NCI-H345 (cell line): ENCODE measurements at places on chromosomes 4 and X.
A peak's percentile ranks its signal among the peaks of the same experiment; 100 is the strongest.

DNA sequence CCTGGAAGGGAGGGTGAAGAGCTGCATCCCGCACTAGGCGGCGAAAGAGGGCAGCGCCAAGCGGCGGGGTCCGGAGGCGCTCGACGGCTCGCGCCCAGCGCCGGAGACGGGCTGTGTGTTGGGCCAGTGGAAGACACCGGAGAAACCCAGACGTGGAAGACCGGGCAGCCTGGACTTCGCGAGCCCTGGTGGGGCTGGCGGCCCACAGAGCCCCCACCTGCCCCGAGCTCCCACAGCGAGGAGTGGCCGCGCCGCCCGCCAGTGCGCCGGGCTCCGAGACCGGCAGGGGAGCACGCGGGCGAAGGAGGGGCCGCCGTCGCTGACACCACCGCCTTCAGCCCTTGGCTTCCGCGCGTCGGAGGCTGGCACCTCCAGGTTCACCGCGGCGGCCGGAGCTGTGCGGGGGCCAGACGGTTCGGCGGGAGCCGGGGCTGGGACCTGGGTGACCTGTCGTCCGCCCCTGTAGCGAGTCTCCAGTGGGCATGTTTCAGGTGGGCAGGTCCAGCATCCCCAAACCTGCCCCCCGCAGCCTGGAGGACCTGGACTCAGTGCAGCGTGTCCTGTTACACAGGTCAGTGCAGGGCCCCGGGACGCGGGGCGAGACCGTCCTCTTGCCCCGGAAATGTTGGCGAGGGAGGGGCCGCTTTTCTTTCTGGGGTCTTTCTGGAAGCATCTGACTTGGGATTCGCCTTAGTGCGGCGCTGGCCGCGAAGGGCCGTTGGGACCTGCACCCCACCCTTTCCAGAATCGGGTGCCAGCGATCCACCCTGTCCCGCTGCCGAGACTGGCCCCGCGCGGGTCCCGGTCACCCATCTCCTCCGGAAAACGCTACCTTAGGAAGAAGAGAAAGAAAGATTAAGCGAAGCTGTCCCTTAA lies 9.6 kb upstream of the INTU start:
- DNase-seq: no peak

DNA sequence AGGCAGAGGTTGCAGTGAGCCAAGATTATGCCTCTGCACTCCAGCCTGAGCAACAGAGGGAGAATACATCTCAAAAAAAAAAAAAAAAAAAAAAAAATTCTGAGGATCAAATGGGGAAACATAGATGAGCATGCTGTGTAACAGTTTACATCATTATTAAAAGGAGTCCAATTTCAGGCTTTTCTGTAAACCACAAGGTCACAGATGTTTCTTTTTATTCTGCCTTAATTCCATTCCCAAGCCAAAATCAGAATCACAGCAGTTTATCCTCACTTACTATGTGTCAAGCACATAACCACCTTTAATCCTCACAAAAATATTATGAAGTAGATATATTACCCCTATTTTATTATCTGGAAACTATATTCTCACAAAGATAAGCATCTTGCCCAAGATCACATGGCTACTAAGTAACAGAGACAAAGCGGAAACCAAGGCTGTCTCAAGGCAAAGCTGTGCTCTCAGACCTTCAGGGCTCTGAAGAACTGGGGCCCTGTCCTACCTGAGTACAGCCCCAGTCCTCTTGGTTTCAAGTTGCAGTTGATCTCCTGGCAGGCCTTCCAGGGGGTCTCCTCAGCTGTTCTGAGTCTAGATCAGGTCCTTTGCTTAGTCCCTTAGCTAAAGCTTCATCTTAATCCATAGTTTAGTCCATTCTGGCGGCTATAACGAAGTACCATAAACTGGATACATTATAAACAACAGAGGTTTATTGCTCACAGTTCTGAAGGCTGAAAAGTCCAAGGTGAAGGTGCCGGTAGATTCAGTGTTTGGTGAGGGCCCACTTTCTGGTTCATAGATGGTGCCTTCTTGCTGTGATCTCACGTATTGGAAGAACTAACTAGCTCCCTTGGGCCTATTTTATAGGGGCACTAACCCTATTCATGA lies 141.3 kb downstream of the PALLD start:
- DNase-seq: no peak

DNA sequence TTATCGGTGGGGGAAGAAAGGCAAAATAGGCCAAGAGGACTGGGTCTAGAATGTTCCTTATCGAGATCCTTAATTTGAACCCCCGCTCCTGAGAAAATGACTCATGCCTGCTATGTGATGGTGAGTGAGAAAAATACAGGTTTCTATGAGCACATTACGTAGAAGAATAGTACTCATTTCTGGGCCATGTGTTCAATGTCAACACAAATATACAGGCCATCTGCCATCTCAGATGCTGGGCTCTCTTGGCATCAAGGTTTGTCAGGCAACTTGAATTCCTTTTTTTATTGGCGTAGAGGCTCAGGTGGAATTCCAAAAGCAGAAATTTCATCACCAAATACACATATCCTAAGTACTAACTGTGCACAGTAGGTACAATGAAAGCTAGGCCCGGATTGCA lies 81.4 kb upstream of the TRIM2 start:
- DNase-seq: no peak

DNA sequence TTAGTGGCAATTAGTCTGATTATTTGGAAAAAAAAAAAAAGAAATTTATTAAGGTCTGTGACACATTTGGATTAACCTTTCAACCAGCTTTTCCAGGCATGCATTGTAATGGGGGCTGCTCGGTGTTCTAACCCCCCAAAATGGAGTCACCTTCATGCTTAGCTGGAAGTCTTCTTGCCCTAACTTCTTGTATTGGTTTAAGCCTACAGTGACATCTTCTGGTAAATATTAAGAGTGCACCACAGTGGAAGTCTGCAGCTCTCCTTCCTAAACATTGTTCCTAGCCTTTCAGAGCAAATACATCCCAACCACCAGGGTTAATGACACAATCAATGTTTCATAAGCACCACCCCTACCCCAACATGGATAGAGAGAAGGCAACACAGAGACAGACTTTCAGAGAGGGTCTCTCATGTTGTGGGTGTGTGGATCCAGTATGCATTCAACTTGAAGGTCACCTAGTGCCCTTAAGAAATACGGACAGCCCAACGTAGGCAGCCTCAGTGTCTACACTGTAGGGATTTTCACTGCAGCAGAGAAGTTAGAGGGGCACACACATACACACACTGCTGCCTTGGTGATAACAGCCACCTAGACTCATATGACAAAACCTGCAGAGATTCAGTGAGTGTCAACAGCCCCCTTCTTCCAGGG lies 142.9 kb upstream of the MBNL3 start:
- peak; percentile 11 for DNase-seq

DNA sequence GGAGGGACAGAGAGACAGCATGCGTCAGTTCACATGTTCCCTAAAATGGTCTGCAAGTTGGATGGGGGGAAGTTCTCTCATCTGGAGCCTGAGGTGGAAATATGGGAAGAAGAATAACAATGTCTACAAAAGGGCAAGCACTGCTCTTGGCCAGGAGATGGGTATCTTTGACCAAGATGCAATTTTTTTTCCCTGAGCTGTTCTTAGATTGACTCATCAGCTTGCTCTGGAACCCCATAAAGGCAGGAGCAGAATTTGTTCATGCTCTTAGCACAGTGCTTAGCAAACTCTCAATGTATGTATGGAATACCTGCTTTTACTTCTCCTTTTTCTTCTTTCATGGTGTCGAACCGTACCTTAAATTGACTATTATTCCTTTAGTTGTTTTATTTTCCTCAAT lies 90.5 kb upstream of the ZNF827 start:
- DNase-seq: no peak

GRCh38 chrX:47562615-47563243 lies 1.7 kb downstream of the ARAF start:
- no peak for DNase-seq

GRCh38 chrX:47187106-47187677 lies 6.4 kb upstream of the UBA1 start:
- DNase-seq: no peak

- no peak for DNase-seq
Observed at GRCh38 chrX:125398959-125399440, 79.3 kb downstream of the TEX13C start.

DNA sequence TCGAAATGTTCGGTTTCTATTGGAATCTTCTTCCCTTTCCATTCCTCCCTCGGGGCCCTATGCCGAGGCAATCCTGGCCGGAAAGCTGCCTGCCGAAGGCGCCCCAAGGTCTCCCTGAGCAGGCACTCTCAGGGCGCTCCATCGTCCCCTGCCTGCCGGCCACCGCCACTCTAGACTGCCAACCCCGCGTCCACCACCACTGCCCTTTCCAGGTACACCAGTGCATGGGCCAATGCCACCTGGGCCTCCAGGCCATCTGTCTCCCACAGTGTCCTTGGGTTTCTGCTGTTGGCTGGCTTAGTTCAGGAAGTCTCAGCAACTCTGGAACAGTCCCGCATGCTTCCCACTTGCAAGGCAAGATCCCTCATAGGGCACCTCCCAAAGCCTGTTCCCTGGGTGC lies 14.6 kb downstream of the CTAG1A start:
- no peak for DNase-seq

DNA sequence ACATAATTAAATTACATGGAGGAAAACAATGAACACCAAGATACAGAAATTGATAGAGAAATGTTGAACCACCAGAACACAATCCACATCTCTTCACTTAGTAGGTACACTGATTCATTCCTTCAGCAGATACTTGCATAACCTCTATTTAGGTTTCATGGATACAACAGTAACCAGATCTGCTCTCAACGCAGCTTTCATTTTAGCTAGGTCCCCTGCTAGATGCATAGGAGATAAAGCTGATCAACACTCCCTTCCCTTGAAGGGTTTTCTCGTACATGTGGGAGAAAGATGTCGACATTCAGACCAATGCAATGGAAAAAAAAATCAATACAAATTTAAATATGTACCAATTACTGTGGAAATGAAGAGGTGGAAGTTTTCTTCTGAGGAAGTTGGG lies 37.3 kb downstream of the UNC5C start:
- DNase-seq: no peak

GRCh38 chr4:92237559-92237958 lies 66.2 kb upstream of the GRID2 start:
- no peak for DNase-seq

GRCh38 chrX:31124536-31124935 lies 52.7 kb upstream of the FTHL17 start:
- peak; percentile 63 for DNase-seq

- DNase-seq: no peak
Observed at GRCh38 chr4:181770971-181771370, 472.2 kb upstream of the TENM3 start.

GRCh38 chr4:137310593-137311490 lies 221.5 kb downstream of the PCDH18 start:
- no peak for DNase-seq

- DNase-seq: no peak
Observed at GRCh38 chrX:48942895-48943294, 14.5 kb downstream of the OTUD5 start.

DNA sequence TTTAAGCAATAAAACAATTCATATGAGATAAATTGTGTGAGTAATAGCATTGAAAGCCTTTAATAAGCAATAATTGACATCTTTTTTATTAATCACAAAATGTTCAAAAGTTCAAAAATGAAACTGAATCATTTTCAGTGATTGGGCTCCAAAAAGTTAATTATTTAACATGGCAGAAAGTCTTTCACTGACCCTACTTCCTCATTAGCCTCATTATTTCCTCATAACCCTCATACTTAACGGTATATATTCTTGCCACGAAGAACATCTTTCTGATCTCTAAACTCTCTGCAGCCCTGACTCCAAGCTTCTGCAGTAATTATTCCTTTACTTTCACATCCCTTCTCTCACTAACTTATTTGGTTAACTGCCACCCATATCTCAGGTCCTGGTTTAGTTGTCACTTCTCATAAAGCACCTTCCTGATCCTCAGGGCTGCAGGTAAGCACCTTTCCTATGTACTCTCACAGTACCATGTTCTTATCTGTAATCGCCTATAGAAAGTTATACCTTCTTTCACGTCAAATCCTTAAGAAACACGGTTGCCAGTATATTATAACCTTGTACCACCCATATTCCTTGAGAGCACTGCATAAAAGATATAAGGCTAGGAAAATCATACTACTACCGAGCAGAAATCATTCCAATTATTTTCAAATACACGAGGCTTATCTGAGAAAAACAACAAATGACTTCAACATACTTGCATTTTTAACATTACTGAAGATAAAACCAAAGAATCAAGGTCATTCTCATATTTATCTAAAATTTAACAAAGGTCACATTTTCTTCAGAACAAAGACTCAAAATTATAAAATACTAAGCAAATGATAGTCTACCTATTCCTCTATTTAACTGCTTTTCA lies 72.2 kb downstream of the PPP3CA start:
- DNase-seq: no peak

- DNase-seq: no peak
Observed at GRCh38 chrX:1500701-1501624, 36.0 kb downstream of the P2RY8 start.

DNA sequence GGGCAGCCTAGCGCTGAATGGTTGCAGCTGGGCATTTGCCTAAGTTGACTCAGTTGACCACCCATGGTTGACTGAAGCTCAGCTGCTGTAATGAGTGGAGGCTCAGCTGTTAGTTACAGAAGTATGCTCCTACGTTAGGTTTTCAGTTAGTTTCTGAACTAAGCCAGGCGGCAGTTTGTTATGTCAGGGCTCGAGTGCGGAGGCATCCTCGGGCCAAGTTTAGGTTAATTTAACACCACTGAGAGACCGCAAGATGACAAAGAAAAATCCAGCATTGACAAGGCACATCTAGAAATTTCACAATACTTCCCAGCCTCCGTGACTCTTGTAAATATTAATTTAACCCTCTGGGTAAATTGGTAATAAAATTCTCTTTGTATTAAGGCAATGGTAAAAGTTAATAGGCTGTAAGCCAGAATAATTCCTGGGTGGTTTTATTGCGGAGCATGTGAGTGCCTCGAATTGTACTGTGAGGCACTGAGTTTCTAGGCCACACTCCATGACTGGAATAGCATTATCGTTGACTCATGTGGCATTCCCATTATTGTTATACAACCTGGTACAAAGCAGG lies 33.1 kb upstream of the CDKN2AIP start:
- no peak for DNase-seq

GRCh38 chr4:13783800-13784411 lies 156.4 kb upstream of the BOD1L1 start:
- no peak for DNase-seq

GRCh38 chr4:167238226-167238625 lies 3.9 kb upstream of the SPOCK3 start:
- DNase-seq: no peak
